ENCODE measurements at places on chromosomes 4 and X. TPM values are rescaled to one million over a fixed set of nuclear protein-coding genes. Genes with fewer than 3 reads are reported as not detected.
A peak's percentile ranks its signal among the peaks of the same experiment; 100 is the strongest.

DNA sequence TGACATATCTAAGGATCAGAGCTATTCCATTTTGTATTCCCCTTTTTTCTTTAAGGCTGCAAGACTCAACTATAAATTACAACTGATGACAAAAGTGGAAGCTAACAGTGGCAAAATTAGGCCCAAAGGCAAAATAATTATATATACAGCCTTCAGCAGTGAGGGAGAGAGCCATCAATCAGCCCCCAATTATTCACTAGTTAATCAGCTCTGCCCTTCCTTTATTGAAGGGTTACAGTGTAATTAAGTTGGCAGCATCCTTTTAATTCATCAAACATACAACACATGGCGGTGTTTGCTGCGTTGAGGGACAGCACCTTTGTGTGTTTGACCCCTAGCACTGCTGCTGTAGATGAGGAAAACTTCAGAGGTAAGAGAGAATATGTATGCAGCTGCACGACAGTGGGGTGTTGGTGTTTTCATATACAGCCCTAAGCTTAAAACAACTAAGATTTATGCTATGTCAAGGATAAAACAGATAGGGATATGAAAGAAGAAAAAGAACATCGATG lies 973.9 kb upstream of the POU3F4 start:
- DNase-seq, result no peak

The FAT1 gene
- not detected for total RNA-seq

DNA sequence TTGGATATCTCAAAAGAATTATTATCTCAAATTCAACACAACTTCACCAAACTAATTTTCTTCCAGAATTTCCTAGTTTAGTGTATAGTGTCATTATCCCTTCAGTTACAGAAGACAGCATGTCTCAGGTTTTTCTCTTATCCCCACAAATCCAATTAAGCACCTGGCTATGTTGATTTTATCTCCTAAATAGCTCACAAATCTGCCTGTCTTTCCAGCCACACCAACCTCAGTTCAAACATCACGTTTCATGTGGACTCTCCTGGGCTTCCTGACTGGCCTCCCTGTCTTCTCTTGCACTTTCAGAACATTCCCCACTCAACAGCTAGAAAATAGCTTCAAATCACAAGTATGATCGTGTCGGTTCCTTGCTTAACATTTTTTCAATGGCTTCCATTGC lies 14.8 kb downstream of the STK32B start:
- no peak for DNase-seq

- DNase-seq, result no peak
Measured at GRCh38 chrX:76454456-76454927, 27.0 kb downstream of the MAGEE1 start.

GRCh38 chr4:123304151-123304964 lies 92.2 kb upstream of the SPRY1 start:
- DNase-seq, result no peak

- DNase-seq, result no peak
Measured at GRCh38 chr4:48944756-48945241, 38.2 kb upstream of the OCIAD2 start.

DNA sequence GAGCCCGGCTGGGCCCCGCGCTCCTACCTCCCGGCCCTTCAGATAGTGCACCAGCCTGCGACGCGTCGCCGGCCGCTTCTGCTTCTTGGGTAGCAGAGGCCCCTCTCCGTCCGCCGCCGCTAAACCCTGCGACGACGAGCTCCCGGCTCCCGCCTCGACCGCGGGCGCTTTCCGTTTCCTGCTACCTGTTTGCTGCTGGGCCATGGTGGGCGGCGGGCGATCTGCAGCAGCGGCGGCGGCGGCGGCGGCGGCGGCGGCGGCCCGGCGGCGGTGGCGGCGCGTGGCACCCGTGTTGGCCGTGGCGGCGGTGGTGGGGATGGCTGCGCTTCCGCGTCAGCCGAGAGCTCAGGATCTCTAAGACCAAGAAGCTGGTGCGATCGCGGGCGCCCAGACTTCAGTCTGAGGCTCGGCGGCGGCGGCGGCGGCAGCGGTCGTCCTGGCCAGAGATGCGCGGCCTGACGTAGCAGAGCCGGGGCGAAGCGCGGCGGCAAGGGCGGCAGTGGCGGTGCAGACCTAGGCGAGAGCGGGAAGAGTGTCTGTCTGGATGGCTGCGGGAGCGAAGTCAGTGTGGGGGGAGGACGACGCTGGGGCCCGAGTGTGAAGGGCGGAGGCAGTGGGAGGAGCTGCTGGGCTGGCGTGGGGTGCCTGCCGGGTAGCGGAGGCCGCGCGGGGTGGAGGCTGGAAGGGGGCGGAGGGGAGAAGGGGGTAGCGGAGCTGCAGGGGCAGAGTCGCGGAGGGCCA lies at the start of gene DCAF12L2:
Gene DCAF12L2, minus strand, starts transcription at position 569 of the 741 bp plus-strand sequence. Its CDS starts 365 bp downstream, at position 204.
- DNase-seq, result no peak

DNA sequence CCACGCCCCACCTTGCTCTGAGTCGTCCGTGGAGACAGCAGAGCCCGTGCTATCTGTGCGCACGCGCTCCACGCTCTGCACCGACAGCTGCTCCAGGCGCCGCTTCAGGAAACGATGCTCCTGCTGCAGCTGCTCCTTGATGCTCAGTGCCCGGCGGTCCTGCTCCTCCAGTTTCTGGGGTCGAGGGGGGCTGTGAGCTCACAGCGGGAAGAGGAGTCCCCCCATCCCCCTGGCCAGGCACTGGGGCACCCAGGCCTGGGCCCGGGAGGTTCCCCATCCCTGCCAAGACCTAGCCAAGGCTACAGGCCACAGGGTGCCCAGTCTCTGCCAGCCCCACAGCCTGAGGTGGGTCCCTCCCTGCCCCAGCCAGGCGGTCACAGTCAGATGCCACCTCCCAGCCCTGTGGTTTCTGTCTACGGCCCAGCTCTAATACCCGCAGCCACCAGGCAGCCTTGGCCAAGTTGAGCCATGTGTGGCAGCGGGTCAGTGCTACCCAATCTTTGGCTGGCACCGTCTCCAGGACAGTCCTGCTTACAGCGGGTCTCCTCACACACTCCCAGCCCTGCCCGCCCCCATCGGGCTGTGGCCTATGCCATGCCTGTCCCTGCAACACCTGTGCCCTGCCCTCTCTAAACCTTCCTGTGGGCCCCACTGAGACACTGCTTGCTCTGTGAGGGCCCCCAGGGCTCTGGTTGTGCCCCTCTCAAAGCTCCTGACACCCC lies 9.3 kb upstream of the HAUS3 start:
- DNase-seq, result peak; percentile 3

- DNase-seq, result no peak
Measured at GRCh38 chrX:120015145-120016067, 62.1 kb downstream of the RHOXF2B start.

The KLB gene
- 0.05 TPM for total RNA-seq

DNA sequence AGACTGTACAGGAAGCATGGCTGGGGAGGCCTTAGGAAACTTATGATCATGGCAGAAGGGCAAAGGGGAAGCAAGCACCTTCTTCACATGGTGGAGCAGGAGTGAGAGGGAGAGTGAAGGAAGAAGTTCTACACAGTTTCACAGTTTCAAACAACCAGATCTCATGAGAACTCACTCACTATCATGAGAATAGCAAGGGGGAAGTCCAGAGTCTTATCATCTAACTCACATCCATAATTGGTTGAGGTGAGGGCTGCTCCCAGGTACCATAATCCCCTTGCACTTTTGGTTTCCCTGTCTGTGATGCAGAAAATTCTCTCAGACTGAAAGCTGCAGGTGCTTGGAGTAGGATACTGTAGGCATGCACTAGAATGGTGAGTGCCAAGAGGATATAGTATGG lies 233.8 kb upstream of the CPEB2 start:
- no peak for DNase-seq

DNA sequence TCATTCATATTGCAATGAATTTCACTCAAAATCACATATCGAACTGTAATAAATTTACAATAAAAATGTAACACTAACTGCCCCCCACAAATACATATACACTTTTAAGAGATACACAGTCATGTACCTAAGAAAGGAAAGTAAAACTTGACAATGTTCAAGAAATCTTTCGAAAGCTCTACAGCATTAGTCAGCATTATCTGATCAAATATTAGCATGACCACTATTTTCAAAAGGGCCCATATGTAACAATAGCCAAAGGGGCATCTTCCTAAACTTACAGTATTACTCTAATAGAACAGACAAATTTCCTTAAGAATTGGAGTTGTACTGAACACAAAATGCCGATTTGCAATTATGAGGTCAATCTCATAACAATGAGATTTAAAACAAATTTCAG lies 51.8 kb downstream of the STX18 start:
- DNase-seq, result no peak

GRCh38 chrX:67604979-67605703 lies 61.3 kb downstream of the AR start:
- DNase-seq, result no peak

DNA sequence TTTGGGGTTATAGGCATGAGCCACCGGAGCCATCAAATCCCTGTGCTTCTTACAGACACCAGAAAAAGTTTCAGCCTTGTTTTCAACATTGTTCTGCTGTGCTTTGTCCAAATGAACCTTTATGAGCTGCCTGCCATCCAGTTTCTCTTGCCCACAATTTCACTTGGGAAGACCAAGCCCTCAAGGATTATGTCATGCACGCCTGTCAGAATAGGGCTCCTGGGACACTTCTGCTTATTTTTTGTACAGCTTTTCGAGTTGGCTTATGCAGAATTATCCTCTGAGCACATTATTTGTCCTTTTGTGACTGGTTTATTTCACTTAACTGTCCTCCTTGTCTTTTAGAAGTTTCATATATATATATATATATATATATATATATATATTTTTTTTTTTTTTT lies 16.2 kb downstream of the UBE2K start:
- DNase-seq, result no peak

The SH2D1A gene
- 25.8 TPM for total RNA-seq

DNA sequence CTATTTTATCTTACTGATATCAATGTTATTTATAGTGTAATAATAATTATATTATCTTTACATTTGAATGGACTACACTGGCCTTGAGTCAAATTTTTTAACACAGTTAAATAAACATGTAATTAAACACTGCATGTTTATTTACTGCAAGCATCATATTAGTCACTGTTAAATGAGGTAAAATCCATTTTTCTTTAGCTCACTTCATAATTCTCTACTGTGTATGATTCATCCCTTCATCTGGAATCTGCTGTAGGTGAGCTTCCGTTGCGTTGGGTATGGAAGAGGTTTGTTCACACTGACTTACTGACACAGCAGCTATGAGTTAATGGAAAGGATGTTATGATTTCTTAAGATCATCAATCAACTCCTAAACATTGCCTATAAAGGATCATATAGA lies 572.3 kb downstream of the PCDH11X start:
- no peak for DNase-seq

Measured in T-helper 17 cell (primary cell).